ENCODE measurements at places on chromosomes 16 and 17. TPM values are rescaled to one million over a fixed set of nuclear protein-coding genes. Genes with fewer than 3 reads are reported as not detected.

The MYOCD gene
- total RNA-seq = 4.9 TPM

The CHST5 gene
- 0.58 TPM for total RNA-seq

The RAPGEFL1 gene
- 5.7 TPM for total RNA-seq

The RPH3AL gene
- 46.8 TPM for total RNA-seq

The SOCS7 gene
- 17.3 TPM for total RNA-seq

The CDR2 gene
- 19.9 TPM for total RNA-seq

The UNC45B gene
- 32.2 TPM for total RNA-seq
